ENCODE measurements at places on chromosomes 12 and 14.

- DNase-seq, result no peak
Observed at GRCh38 chr14:99700379-99700778, 16.3 kb downstream of the CYP46A1 start.

DNA sequence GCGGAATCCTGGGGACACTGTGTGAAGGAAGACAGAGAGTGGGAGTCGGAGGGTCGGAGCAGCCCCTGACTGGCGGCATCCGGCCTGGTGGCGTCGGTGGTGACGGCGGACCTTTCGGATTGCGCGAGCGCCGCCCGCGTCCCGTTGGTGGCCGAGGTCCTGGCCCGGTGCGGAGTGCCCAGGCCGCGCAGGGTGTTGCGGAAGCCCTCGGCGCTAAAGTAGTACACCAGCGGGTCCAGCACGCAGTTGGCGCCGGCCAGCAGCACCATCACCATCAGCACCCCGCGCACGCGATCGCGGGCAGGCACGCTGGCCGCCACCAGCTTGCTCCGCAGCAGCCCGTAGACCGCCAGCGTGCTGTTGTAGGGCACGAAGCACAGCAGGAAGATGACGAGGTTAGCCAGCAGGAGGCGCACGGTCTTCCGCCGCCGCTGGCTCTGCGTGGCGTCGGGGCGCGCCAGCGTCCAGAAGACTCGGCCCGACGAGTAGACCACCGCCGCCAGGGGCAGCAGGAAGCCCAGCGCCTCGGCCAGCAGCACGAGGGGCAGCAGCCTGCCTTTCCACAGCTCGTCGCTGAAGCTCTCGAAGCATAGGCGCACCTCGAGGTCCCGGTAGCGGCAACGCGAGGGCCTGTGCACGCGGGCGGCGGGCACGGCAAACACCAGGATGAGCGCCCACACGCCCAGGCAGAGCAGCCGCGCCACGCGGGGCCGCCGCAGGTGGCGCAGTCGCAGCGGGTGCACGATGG lies 13.1 kb upstream of the CHD4 start:
- DNase-seq, result no peak

GRCh38 chr14:26338231-26338630 lies 259.6 kb downstream of the NOVA1 start:
- DNase-seq, result no peak

DNA sequence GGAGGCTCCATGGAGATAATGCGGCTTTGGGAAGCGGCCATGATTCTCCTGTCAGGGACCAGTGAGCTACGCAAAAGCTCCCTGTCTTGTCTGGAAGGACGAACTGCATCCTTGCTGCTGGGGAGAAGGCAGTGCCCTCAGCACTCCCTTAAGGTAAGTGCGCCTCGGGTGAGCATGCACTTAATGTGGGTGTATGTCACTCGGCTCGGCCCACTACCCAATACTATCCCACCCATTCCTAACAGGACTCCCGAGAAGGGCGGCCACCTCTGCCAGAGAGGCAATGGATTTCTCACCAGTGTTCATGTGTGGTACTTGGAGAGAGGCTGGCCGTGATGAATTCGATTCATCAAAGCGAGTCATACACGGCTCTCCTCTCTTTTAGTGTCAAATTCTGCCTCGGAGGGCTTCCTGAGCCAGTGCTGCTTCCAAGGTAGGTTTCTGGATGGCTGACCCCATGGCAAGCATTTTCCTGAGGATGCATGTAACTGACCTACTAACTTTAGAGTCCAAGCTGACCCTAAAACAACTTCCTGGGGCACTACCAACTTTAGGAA lies 151.7 kb upstream of the RTL1 start:
- DNase-seq, result no peak

GRCh38 chr14:91754185-91754584 lies 22.3 kb upstream of the CATSPERB start:
- no peak for DNase-seq

- DNase-seq, result no peak
Observed at GRCh38 chr12:40668099-40668529, 24.1 kb upstream of the CNTN1 start.

GRCh38 chr12:111215881-111216280 lies 153.0 kb downstream of the PHETA1 start:
- DNase-seq, result no peak

DNA sequence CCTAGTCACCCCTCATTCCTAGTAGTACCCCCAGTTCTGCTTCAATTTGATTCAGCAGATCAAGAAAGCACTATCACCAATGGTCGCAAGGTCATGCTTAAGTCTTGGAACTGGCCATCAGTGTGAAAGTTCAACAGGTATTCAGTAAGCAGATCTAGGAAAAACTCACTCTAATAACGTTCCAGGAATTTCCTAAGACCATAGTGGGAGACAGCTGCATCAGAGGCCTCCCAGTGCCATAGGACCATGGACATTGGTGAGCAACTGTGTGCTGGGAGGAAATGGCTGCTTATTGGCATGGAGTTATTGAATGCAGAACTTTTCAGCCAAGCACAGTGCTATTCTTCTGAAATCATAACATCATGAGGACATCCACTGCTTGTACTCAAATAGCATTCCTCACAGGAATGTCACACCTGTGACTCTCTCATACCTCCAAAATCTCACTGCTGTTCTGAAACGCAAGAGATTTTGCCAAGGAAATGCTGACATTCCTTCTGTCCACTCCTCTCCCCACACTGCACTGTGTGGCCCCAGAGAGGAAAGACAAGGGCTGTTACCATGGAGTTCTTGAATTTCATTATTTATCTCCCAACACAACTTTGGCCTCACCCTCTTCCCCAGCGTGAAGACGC lies 30.9 kb upstream of the MDM2 start:
- DNase-seq, result no peak

DNA sequence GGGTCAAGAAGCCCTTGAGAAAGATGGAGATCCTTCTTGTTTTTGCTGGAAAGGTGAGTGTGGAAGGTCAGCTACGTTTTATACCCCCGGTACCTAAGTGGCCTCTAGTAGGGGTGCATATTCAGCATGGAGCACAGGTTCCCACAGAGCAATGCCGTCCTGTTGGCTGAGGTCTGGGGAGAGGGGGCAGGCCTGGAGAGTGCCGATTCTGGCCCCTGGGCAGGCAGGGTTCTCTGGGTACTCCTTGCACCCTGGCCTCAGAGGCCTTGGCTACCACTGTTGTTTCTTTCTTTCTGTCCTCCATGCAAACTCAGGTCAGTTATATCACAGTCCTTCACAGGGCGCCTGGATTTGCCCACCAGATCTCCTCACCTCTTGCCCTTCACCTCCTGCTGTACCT lies 8.5 kb downstream of the RBP5 start:
- DNase-seq, result no peak

GRCh38 chr14:61225344-61225743 lies 55.8 kb downstream of the TMEM30B start:
- no peak for DNase-seq

DNA sequence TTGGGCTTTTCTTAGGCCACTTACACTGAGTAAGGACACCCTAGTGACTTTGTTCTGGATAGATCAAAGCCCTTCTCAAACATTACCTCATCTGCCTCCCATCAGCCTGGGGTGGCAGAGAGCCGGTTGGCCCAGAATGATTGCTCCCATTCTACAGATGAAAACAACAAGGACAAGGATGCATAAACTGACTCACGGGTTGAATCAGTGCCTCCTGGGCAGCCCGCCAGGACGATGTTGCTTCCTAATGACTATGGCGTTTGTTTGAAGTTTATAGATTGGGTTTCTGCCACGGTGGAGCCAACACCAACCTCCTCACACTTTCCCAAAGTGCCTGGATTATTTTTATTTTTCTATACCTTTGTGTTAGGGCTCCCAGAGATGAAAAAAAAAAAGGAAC lies 3.6 kb upstream of the VRK1 start:
- no peak for DNase-seq

- no peak for DNase-seq
Observed at GRCh38 chr12:109421355-109422087, 55.6 kb downstream of the KCTD10 start.

GRCh38 chr12:1688086-1688710 lies 2.7 kb upstream of the ADIPOR2 start:
- DNase-seq, result no peak

GRCh38 chr12:951176-951575 lies 1.7 kb upstream of the RAD52 start:
- DNase-seq, result no peak

- DNase-seq, result no peak
Observed at GRCh38 chr12:38154096-38155019, 162.2 kb upstream of the ALG10B start.

GRCh38 chr14:20412411-20412810 lies 890 bp downstream of the TEP1 start:
- no peak for DNase-seq

GRCh38 chr14:81401420-81402122 lies 1.4 kb upstream of the STON2 start:
- DNase-seq, result no peak

- no peak for DNase-seq
Observed at GRCh38 chr14:92923744-92924103, 774 bp downstream of the CHGA start.

DNA sequence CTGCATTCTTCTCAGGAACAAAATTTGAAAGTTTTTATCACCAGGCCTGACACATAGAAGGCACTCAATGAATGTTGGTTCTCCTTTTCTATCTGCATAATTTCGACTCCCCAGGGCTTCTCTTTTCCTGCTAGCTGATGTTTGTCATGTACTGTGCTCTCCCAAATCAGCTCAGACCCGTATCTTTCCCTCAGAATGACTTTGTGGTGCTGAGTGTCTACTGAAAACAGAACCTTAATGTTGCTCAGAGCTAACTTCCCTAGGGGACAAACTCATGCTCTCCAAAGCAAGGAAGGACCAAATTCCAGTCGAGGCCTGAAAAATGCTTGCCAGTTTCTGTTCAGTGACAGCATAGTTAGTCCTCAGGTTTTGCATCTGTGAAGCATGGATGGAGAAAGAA lies 1.9 kb downstream of the ARHGDIB start:
- DNase-seq, result no peak

GRCh38 chr12:5375547-5376295 lies 56.2 kb upstream of the NTF3 start:
- DNase-seq, result no peak
